ENCODE measurements at places on chromosomes 1 and 21.

DNA sequence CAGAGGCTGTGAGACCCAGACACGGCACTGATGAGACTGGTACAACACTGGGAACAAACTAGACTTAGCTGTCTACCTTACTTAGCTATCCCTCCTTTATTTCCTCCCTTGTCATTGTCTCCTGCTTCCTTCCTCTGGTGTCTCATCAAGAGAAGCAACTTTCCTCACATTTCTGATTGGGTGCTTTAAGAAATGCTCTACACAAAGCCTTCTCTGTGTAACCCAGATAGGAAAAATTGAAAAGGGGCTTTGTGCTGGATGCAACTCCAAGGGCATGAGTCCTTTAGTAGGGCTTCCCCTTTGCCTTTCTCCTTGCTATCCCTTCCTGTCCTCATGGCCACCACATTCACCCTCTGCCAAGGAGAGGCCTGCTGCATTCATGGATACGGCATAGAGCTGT is 274.5 kb downstream of the VAV3 start:
- H3K4me1 ChIP-seq, result no peaks in the 10 kb centered on the region
- DNase-seq, result no peak
- no peaks in the 10 kb centered on the region for H3K36me3 ChIP-seq

- no peak overlapping the region for H3K4me3 ChIP-seq
- DNase-seq, result no peak
- peaks cover 25% of the 10 kb centered on the region for H3K4me1 ChIP-seq
- peaks cover 22% of the 10 kb centered on the region for H3K36me3 ChIP-seq
Observed at GRCh38 chr1:27346991-27347624, 5.3 kb downstream of the SYTL1 start.

DNA sequence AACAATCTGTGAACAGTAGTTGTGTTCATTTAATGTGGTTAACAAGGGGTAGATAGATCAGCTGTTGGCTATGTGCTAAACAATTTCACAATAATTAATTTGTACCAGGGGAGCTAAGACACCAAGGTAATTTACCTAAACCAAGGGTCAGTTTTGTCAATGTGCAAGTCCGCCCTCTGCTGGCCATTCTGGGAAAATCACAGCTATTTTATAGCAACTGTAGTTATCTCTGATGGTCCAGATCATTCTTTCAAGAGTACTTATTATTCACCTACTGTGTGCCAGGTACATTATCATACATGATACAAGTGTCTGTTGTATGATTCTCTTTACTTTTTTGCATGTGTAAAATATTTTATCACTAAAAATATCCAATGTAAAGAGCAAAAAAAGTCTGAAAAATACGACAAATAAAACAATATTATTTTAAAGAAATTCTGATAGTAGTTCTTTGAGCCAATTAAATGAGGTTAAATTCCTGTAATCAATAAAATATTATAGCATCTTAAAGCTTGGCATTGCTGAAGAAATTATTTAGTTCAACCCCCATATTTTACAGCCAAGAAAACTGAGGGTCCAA is 312.3 kb upstream of the FAM78B start:
- H3K27me3 ChIP-seq, result peaks cover 3% of the 10 kb centered on the region
- H3K27ac ChIP-seq, result no peak overlapping the region
- no peaks in the 10 kb centered on the region for H3K4me1 ChIP-seq
- H3K36me3 ChIP-seq, result no peaks in the 10 kb centered on the region
- no peak overlapping the region for H3K4me3 ChIP-seq
- DNase-seq, result peak; percentile 10

- peaks cover 69% of the 10 kb centered on the region for H3K4me1 ChIP-seq
- peak overlapping the region; percentile 98 for H3K4me3 ChIP-seq
- no peak for DNase-seq
- H3K27me3 ChIP-seq, result no peaks in the 10 kb centered on the region
- H3K36me3 ChIP-seq, result peaks cover 33% of the 10 kb centered on the region
Observed at GRCh38 chr21:25560271-25560685, 47.0 kb downstream of the MRPL39 start.

- DNase-seq, result no peak
- H3K4me3 ChIP-seq, result no peak overlapping the region
- H3K27ac ChIP-seq, result peak overlapping the region; percentile 26
Observed at GRCh38 chr1:145988773-145989172, 7.6 kb downstream of the TXNIP start.
